Renal cortex interstitium (tissue), 15 donors: ENCODE measurements at places on chromosomes 5 and 9. TPM values are rescaled to one million over a fixed set of nuclear protein-coding genes. Genes with fewer than 3 reads are reported as not detected.

- DNase-seq = no peak
These were observed 6.1 kb upstream of the PTGS1 start for GRCh38 chr9:122364783-122365150.

DNA sequence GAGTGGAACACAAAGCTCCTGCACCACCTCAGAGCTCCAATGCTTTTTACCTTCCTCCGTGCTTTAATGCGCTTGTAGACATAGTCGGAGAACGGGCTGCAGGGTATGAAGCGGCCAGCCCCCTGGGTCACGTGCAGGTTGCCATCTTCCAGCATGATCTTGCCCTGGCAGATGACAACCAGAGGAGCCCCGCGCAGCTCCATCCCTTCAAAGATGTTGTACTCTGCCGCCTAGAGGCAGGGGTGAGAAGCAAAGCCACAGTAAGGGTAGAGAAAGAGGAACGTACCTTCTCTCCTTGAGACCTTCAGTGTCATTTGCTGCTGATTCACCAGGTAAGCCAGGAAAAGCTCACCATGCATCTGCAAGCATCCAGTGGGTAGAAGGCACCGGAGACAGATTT, 112.3 kb downstream of the DPYSL3 start:
- no peak for DNase-seq

DNA sequence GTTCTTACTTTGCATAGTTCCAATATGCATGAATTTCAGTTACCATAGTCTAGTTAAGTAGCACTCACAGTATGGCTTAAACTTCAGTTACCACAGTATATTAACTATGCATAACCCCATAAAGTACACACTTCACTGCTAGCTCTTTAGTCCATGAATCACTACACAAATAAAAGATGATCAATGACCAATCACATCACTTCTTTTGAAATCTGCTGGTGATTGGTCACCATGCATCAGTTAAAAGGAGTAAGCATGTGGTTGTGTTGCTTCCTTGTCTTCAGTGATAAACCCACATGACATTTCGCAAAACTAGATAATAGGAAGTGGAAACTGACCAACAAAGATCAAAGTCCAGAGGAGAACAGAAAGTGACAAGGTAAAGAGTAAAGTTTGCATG, 79.0 kb downstream of the TAF11L14 start:
- DNase-seq = no peak

GRCh38 chr9:98450496-98450895, 195.0 kb upstream of the TBC1D2 start:
- DNase-seq = no peak

DNA sequence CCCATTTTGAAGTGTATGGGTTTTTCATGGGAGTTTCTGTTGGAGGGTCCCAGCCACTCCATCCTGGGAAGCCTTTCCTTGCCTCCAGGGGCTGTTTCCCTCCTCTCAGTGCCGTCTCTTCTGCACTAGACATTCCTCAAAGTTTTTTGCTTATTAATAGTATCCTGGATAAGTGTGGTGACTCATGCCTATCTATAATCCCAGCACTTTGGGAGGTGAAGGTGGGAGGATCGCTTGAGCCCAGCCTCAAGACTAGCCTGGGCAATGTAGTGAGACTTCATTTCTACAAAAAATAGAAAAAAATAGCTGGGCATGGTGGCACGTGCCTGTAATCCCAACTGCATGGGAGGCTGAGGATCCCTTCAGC, 43.1 kb downstream of the RALGPS1 start:
- no peak for DNase-seq

Gene PCDHA9
- 0.05 TPM for polyA plus RNA-seq

GRCh38 chr9:88747768-88748167, 212.8 kb downstream of the NXNL2 start:
- no peak for DNase-seq

DNA sequence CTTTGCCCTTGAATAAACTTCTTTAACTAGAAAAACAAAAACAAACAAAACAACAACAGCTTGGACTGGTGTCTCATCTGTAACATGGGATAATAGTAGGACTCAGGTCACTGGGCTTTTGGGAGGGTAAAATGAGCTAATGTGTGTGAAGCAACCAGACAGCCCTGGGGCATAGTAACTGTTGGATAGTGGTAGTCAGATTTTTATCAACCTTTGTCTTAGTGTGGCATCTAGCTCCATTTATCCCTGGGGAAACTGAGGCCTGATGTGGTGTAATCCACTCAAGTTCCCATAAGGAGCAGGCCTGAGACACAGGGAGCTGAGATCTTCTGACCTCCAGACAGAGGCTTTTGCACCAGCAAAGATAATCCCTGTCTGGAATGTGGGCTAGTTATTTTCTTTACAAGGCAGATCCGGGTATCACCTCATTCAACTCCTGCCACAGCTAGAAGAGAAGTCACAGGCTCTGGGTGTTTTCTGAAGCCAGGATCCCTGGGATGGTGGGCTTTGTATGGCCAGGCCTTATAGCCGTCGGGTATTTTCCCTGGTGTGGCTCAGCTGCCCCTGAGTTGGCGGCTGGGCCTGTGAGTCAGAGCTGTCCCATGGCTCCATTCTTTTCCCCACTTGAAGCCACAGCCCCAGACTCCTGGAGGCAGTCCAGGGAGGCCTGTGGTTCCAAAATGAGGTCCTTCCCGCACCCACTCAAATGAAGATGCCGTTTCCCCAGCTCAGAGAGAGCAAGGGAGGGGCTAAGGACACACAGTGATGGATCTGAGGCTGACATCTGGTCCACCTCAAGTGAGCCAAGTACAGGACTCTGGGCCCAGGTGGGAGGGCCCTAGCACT, 26.1 kb upstream of the CSF1R start:
- DNase-seq = no peak

Gene SLC36A3
- not detected for polyA plus RNA-seq

DNA sequence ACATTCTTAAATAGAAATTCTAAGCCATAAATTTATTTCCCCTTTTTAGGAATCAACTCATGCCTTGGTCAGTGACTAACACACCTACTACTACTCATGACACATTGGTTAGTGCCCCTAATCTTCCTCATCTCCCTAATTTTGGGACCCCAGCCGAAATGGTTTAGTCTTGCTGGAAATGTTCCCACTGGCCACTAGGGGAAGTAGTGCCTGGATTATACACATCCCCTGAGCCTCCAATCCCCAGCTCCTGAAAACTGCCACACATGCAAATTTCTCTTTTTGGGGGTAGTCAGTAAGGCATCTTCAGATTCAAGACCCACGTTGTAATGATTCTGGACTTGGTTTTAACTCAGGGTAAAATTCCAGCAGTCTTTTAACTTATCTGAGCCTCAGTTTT, 79.8 kb downstream of the HSD17B3 start:
- no peak for DNase-seq

DNA sequence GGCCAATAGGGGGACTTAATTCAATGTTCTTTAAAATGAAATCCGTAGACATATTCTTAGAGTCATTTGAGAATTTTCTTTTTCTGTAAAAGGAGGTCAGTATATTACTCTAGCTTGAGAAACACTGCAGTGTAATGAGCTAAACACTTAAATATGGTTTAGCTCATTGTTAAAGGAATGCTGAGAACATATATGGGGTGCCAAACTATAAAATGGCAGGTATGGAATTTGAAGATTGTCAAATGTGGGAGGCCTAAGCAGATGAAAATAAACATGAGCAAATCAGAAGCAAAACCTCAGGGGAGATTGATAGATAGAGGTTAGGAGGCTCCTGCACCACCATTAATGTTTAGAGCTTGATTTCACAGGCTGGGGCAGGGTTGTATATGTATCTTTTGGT, 57.9 kb downstream of the STX17 start:
- DNase-seq = no peak

DNA sequence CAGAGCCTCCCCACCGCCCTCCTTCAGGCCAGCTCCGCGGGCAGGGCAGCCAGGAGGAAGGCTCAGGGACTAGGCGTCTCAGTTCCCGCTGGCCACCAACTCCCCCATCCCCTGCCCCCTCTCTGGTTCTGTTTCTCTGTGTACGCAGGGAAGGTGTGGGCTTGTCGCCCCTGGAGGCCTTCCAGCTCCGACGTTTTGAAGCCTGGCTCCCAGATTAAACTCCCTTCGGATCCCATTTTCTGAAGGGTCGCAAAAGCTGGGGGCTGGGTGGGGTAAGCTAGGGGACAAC, 346 bp downstream of the ATOX1 start:
- no peak for DNase-seq

DNA sequence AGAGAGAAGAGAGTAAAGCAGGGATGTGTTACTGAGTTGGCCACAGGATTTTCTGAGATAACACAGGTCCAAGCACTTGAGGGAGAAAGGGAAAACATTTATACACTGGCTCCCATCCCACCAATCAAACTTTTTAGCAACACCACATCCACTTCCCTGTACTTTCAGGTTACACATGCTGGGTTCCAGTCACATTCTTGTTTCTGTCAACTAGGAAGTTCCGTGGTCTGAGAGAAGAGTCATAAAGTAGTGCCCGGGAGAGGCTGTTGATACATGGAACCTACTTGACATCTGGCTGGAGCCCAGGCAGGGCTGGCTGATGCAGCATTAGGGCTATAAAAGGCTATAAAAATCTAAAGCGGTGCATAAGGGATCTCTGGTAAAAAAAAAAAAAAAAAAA, 473.9 kb upstream of the COX7C start:
- DNase-seq = no peak

DNA sequence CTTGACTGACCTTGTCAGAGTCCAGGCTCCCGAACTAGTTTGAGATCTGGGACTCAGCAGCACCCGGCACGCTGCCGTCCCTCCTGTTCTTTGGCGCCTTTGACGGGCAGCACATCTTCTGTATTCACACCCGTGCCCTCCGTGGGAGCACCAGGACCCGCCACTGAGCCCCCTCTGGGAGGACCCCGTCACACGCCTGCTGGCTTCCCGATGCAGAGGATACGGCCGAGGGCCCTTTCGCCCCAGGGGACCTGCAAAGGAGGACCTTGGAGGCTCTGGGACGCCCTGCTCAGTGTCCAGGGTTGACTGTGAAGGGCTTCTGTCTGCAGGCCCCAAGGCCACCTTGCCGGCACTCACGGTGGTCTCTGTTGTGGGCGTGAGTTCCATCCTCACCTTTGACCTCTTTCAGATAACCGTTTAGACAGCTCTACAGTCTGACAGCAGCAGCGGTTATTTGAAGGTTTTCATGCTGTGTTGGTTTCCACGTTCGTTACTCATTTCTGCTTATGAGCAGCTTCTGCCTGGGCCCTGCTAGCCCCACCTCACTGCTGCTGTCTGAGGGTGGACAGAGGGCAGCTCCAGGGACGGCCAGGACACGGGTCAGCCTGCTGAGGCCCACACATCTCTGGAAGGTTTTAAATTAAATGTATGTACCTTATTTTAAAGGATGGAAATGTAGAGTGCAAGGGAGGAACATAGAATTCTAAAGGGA, 12.6 kb upstream of the EXOC3 start:
- no peak for DNase-seq

GRCh38 chr9:101592788-101593187, 2.0 kb downstream of the PPP3R2 start:
- DNase-seq = no peak
